ENCODE measurements at places on chromosomes 11 and 22.

DNA sequence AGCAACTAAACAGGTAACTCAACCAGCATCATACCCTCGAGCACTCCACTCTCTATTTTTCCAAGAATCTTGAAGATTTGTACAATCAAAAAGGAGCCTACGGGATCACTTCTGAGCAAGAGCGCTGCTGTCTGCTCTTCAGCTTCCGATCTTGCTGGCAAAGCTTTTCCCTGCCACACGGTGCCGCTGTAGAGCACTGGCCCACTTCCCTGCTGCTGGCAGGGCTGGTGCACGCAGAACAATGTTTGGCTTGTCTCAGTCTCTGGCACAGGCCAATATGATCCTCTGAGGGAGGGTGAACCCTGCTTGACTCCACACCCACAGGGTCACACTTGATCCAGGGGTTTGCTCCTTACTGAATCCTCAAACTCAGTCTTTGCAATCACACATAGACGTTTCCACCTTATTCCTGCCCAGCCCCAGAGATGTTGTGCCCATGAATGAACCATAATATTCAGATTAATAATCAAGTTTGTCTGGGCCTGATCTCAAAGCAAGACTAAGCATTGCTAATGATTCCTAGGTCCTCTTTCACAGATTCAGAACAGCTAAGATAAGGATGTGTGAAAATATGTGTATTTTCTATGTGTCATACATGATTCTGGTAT lies 536.6 kb downstream of the SOX6 start:
- no peak overlapping the region for H3K27ac ChIP-seq
- no peaks in the 10 kb centered on the region for H3K27me3 ChIP-seq
- H3K4me1 ChIP-seq = peaks cover 6% of the 10 kb centered on the region
- no peaks in the 10 kb centered on the region for H3K36me3 ChIP-seq
- no peak overlapping the region for H3K4me3 ChIP-seq
- DNase-seq = peak; percentile 90

GRCh38 chr11:76668362-76669155 lies 2.0 kb downstream of the LRRC32 start:
- no peaks in the 10 kb centered on the region for H3K36me3 ChIP-seq
- H3K27ac ChIP-seq = no peak overlapping the region
- peaks cover 30% of the 10 kb centered on the region for H3K27me3 ChIP-seq
- H3K4me1 ChIP-seq = no peaks in the 10 kb centered on the region
- peak; percentile 33 for DNase-seq
- H3K4me3 ChIP-seq = no peak overlapping the region

- H3K4me1 ChIP-seq = no peaks in the 10 kb centered on the region
- H3K27me3 ChIP-seq = no peaks in the 10 kb centered on the region
- peak overlapping the region; percentile 78 for H3K4me3 ChIP-seq
- H3K27ac ChIP-seq = peak overlapping the region; percentile 85
- H3K36me3 ChIP-seq = peaks cover 16% of the 10 kb centered on the region
Measured at GRCh38 chr11:67302571-67303131, 679 bp upstream of the SSH3 start.

- H3K4me1 ChIP-seq = peaks cover 5% of the 10 kb centered on the region
- DNase-seq = peak; percentile 71
- H3K27ac ChIP-seq = no peak overlapping the region
- H3K4me3 ChIP-seq = no peak overlapping the region
- no peaks in the 10 kb centered on the region for H3K27me3 ChIP-seq
Measured at GRCh38 chr11:68122936-68123539, 1.9 kb upstream of the CHKA start.

- H3K4me1 ChIP-seq = no peaks in the 10 kb centered on the region
- H3K36me3 ChIP-seq = no peaks in the 10 kb centered on the region
- no peak overlapping the region for H3K4me3 ChIP-seq
Measured at GRCh38 chr22:39098576-39098975, 1.5 kb downstream of the APOBEC3H start.

GRCh38 chr11:27705873-27706820 lies 5.9 kb upstream of the BDNF start:
- peak; percentile 76 for DNase-seq
- H3K27me3 ChIP-seq = peaks cover 48% of the 10 kb centered on the region
- H3K4me1 ChIP-seq = no peaks in the 10 kb centered on the region

DNA sequence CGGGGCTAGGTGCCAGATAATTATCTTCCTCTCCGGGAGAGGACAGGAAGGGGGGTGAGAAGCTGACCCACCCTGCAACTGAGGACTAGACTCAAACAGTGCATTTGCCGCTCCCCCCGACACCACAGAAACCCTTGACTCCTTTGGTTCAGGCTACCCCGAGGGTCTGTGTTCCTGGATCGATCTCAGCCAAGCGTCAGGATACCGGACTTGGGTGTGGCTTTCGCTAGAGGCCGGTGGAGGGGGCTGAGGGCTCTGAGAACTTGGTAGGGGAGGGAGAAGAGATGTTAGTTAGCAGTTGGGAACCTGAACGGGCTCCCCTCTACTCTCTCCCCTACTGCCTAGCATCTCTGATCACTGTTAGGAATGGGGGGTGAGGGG lies 840 bp downstream of the SEZ6L start:
- peaks cover 4% of the 10 kb centered on the region for H3K4me1 ChIP-seq
- peak; percentile 70 for DNase-seq
- peaks cover 33% of the 10 kb centered on the region for H3K27me3 ChIP-seq
- H3K27ac ChIP-seq = no peak overlapping the region
- no peaks in the 10 kb centered on the region for H3K36me3 ChIP-seq
- peak overlapping the region; percentile 73 for H3K4me3 ChIP-seq

GRCh38 chr22:44634426-44635321 lies 67.3 kb upstream of the PRR5 start:
- no peak for DNase-seq
- H3K27ac ChIP-seq = no peak overlapping the region
- H3K4me1 ChIP-seq = no peaks in the 10 kb centered on the region
- no peak overlapping the region for H3K4me3 ChIP-seq

DNA sequence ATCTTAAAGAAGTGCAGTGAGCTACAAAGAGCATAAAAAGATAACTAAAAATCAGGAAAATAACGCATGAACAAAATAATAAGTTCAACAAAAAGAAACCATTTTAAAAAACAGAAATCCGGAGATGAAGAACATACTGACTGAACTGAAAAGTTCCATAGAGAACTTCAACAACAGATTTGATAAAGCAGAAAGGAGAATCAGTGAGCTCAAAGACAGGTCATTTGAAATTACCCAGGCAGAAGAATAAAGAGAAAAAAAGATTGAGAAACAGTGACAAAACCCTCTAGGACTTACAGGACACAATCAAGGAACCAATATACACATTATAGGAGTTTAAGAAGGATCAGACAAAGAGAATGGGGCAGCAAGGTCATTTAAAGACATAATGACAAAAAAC lies 334.3 kb downstream of the NTM start:
- no peak overlapping the region for H3K4me3 ChIP-seq
- H3K4me1 ChIP-seq = no peaks in the 10 kb centered on the region
- no peaks in the 10 kb centered on the region for H3K27me3 ChIP-seq

Measured in endodermal cell (in vitro differentiated cells).